ENCODE measurements at places on chromosomes 5 and 9.

DNA sequence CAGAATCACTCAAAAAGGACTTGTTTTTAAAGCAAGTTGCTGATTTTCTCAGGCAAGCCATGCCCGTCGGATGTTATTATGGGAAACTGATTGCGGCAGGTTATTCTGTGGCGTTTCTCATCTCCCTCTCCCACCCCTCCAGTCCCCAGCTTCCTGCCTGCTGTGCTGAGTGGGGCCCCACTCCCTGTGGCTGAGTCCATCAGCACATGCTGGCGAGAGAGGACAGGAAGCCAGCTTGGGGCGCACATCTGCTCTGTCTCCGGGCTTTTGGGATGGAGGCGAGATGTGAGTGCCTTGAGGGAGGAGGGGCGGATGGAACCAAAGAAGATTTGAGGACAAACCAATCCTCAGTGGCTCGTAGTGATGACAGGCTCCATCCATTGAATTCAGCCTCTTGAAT lies 108.0 kb downstream of the DAPK1 start:
- no peak for DNase-seq

DNA sequence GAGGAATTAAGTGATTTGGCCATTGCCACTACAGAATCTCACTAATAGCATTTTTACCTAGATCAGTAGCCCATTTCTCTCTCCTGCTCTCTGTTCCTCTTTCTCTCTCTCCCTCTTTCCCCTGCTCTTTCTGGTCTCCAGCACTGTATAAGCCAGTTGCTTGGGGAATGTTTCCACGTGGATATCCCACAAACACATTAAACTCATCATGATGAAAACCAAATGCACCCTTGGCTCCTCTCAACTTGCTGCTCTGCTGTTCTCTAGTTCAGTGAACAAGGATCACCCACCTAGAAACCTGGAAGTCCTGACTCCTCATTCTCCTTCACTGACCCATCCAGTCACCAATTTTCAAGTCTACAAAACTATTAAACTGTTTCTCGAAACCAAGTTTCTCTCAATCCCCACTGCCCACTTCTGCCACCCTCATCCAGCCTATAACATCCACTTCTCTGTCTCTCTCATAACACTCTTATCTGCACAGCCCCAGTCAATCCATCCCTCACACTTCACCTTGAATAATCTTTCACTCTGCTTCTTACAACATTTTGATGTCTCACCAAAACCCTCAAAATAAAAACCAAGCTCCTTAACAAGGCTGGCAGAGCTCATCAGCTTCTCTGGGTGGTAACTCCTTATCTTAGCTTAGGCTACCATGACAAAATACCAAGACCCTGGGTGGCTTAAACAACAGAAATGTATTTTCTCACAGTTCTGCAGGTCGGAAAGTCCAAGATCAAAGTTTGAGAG lies 79.3 kb downstream of the ARL15 start:
- no peak for DNase-seq

- no peak for DNase-seq
Observed at GRCh38 chr9:127778280-127779135, at the start of gene SH2D3C. Gene SH2D3C, minus strand, starts transcription at chr9:127778666. Its CDS starts 39 bp downstream, at chr9:127778627.

DNA sequence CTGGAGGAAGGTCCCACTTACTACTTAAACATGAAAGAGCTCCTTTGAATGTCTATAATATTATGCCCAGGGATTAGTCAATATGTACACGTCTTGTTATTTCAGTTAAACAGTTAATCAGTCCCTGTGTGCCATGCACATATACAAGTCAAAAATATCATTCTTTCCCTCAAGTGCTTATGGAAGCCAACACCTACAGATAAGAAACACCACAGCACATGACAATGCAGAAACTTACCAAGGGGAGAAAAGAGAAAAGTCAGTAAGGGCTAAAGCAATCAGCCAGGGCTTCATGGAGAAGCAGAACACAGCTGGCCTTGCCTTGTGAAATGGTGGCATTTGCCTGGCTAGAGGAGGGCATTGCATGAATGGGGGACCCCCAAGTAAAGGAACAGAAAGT lies 88.3 kb downstream of the SNCAIP start:
- DNase-seq: no peak

GRCh38 chr5:174448662-174449061 lies 275.7 kb upstream of the MSX2 start:
- DNase-seq: no peak

DNA sequence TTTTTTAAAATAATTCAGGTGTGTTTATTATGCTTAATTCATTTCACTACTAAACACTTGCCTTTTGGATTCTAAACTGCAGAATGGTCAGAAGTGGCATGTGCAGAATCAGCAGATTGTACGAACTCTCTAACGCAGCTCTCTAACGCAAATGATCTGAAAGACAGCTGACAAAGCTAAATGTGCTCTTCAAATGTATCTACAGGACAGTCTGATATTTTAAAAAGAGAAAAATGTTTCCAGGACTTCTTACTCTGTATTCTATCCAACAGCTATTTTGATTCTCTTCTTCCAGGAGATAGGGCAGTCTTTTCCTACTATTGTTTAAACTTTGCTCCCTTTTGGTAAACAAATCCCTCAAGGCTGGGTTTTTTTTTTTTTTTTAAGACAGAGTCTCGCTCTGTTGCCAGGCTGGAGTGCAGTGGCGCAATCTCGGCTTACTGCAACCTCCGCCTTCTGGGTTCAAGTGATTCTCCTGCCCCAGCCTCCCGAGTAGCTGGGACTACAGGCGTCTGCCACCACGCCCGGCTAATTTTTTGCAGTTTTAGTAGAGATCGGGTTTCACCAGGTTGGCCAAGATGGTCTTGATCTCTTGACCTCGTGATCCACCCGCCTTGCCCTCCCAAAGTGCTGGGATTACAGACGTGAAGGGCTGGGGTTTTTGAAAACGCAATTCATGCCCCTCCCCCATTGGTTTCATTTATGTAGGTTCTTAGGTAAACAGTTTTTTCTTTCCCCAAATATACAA lies 1.2 kb downstream of the NMRK1 start:
- DNase-seq: no peak

- no peak for DNase-seq
Observed at GRCh38 chr9:89376286-89376685, 58.0 kb downstream of the SECISBP2 start.

GRCh38 chr5:153086486-153086885 lies 404.0 kb upstream of the GRIA1 start:
- no peak for DNase-seq

GRCh38 chr9:115551396-115551795 lies 433.4 kb upstream of the TNC start:
- DNase-seq: no peak

DNA sequence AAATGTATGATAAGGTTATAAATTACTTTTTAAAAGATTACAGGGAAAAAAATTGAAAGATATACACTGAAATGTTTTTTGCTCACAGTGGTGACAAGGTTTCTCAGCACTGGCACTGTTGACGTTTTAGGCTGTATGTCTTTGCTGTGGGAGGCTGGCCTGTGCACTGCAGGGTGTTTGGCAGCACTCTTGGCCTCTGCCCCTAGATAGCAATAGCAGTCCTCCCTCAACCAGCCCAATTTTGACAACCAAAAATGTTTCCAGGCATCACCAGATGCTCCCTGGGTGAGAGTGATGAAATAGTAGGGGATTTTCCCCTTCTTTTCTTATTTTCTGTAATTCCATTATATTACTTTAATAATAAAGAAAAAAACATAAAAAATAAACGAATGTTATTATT lies 3.3 kb downstream of the CD274 start:
- no peak for DNase-seq

- DNase-seq: no peak
Observed at GRCh38 chr5:181108578-181109165, 22.3 kb downstream of the OR2V1 start.

- DNase-seq: no peak
Observed at GRCh38 chr9:1880038-1880565, 135.0 kb upstream of the SMARCA2 start.

DNA sequence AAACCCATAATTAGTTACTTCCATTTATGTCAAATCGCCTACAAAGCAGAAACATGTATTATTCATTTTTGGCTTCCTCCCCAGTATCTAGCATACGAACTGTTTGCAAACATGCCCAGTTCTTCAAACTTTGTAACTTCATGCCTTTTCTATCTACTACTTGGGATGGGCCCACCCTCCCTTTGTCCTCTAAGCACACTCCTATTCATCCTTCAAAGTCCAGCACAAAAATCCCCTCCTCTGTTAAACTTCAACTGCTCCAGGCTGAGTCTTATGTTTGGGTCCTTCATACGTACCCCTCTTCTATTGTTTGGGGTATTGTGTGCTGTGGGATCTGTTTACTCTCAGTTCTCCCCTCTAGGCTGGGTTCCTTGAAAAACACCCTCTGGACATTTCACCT lies 55.5 kb downstream of the KCNIP1 start:
- DNase-seq: no peak

GRCh38 chr5:157253547-157253946 lies 12.4 kb upstream of the CYFIP2 start:
- peak; percentile 12 for DNase-seq

GRCh38 chr5:1817261-1818043 lies 16.2 kb downstream of the NDUFS6 start:
- DNase-seq: no peak

DNA sequence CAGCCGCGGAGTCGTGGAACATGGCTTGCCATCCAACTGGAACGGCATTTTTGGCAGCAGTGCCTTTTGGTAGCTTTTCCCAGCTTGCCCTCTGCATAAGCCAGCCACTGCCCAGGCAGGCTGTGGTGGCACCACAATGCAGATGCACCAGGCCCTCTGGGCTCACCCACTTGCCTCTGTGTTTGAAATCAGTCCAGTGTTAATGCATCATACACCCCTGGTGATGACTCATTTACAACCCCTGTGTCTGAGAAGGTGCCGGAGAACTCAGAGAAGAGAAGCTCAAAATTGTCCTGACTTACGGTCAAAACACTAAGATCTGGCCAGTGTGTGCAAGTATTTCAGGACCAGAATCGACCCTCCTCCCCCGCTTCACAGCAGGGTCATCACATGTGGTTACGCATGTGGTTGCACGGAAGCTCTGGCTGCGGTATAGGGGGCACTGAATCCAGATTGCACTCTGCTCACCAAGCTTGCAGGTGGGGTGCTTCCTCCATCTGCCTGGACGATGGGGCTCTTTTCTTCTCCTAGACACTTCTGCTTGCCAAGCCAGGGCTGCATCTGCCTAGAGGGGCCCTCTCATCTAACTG lies 66.5 kb upstream of the SMIM15 start:
- no peak for DNase-seq

DNA sequence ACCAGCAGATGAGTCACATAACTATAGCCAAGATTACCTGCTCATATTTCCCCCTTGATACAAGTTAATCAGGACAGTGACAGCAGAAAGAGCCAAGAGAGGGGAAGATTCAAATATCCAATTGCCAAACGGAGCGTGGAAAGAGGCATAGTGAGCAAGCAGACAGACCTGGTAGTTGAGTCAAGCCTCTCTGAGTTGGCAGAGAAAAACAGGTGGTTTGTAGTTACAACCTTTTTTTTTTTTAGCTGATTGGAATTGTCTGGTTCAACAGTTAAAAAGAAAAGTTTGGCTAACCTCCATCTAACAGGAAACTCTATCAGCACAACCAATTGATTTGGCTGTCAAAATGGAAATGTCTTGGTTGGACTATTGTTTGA lies 272.1 kb downstream of the TLE1 start:
- no peak for DNase-seq

GRCh38 chr9:87614397-87614796 lies 111.5 kb upstream of the CTSL start:
- peak; percentile 55 for DNase-seq

GRCh38 chr5:14039576-14039975 lies 95.1 kb upstream of the DNAH5 start:
- no peak for DNase-seq

DNA sequence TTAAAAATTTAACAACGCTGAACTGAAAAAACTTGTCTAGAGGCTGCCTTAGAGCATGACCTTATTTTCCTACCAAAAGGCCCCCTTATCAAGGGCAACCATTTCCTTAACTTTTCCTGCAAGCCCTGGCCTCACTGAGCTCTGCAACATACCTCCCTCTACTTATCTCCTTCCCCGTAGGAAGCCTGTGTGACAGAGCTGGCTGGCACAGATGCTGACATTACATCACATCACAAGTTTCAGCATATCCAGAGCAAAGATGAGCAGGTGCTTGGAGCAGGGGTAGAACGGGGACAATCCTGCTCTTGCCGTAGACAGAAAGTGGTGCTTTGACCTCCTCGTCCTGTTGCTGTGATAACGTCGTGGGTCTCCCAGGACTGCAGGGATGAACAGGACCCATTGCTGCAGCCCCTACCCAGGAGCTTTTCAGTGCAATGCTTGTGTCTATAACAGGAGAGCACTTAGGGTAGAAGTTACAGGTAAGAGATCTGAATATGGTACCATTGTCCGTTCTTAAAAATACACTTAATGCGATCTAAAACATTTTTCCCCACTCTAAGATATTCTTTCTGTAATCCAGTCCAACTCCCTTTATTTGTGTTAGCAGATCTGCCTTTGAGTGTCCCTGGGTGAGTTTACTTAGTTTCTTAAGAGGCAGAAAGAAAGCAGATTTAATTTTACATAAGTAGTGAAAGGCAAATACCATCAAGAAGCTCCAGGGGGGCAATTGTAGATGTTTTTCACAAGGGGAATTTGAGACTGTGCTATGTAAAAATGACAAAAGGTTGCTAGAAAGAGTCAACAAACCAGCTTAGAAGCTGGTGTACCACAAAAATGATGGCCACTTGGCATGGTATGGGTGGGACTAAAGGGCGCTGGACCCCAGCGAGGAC lies 101.9 kb upstream of the EFNA5 start:
- DNase-seq: no peak

DNA sequence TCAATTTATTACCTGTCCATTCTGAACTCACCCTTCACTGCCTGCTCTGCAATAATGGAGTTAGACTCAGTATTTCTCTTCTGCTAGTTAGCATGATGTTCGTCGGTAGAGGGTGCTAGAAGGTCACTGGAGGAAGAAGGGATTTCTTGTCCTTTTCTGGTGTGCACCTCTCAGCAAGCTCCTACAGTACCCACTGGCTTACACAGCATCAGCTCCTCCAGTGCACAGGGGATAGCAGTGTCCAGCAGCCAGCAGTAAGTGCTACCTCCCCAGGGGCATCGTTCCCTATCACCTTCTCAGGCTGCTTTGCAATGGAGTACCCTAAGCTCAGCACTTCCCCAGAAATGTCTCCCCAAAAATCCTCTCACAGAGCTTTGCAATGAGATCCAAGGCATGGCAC lies 45.9 kb upstream of the APC start:
- peak; percentile 54 for DNase-seq

GRCh38 chr5:71684309-71684708 lies 34.8 kb upstream of the CARTPT start:
- no peak for DNase-seq

- no peak for DNase-seq
Observed at GRCh38 chr5:145912019-145912418, 24.4 kb upstream of the SH3RF2 start.

GRCh38 chr9:7909537-7909936 lies 110.0 kb upstream of the DMAC1 start:
- no peak for DNase-seq
